ENCODE measurements at places on chromosomes 4 and X.

- DNase-seq, result no peak
Observed at GRCh38 chr4:123599061-123599919, 202.7 kb downstream of the SPRY1 start.

DNA sequence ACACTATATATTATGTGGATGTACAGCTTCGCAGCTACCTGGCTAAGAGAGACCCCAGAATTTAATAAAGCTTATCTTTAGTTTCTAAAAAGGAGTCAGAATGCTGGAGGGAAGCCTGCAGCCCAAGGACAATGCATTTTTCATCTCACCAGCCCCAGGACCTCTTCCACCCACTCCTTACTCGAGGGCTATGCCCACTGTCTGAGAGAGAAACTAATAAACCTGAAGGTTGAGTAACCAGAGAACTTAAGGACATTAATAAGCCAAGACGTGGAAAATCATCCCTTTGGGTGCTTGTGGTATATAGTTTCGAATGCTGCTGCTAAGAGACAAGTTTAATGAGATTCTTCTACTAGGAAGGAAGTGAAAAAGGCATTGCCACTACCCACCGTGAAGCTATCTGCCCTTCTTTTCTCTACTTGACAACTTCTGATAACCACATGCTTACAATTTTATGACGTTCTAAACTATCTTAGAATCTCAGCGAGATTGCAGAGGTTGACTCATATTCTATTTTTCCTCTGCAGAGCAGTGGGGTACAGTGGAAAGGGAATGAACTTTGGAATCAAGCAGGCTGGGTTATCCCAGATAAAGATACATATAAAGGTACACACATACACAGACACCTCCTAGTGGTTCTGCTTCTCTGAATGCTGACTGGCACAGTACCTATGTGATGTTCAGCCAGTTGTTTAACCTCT, 3.3 kb downstream of the RELL1 start:
- peak; percentile 4 for DNase-seq

DNA sequence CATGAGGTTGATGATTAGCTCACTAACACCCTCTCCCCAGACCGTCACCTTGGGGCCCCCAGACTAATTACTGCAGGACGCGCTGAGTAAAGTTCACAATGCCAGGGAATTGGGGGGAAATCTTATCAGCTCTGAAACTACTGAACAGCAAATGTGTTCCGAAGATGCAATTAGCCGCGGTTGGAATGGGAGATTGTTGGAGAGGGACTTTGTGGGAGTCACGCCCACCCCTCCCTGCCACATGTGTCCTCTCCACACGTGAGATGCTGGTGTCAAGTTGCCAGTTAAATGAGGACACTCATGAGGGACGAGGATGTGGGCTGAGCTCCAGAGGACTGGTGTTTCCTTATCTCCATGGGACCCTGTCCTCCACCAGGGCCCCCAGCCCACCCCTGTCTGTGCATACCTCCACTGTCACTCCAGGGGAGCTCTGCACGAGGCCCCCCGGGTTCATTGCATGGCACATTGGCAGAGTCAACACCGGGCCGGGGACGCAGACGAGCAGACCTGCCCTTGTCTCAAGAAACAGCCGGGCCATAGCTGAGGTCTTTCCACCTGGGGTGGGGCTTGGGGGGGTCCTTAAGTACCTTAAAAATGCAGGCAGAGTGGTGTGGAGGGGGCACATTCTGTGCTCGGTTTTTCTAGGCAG, 175.4 kb upstream of the PSAPL1 start:
- no peak for DNase-seq

GRCh38 chr4:113981591-113981990, 2.1 kb upstream of the ARSJ start:
- DNase-seq, result no peak

DNA sequence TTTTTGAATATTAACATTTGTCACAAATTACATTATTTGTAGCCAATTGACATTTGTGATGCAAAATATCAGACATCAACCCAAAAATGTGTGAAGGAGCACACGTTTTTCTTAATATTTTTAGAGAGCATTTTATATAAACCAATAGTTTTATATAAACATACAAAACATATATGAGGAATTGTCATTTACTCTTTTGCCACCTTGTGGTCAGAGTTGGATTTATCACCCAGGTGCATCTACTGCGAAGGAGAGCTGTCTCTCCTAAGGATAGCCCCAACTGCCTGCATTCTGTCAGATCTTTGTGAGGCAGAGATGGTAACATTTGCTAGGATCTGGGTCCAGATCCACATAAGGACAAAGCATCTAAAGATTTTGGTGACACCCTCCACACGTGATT, 2.5 kb upstream of the USP27X start:
- no peak for DNase-seq

DNA sequence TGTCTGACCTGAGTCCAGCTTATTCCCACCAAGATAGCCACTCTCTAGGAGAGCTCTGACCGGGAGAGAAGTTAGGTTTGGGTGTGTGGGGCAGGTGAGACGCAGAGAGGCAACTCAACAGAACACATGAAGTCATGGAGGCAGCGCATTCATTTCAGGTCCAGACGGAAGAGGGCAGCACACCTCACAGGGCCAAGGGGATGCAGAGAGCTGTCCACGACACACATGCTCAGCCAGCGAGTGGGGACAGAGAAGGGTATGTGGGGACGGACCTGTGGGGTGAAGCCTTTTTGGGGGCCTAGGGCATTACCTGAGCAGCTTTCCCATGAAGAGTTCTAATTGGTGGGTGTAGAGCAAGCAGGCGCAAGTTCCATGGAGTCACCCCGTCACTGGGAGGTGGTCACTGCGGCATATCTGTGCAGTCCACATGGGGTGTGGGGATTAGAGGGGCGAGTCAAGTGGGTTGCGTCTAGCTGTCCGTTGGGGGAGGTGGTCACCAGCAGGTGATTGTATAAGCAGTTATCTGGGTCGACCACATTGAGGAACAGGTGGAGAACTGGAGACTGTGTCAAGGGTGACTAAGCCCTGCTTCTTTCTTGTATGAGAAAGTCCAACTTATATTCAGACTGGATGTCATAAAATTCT, 24.3 kb upstream of the UXT start:
- no peak for DNase-seq

DNA sequence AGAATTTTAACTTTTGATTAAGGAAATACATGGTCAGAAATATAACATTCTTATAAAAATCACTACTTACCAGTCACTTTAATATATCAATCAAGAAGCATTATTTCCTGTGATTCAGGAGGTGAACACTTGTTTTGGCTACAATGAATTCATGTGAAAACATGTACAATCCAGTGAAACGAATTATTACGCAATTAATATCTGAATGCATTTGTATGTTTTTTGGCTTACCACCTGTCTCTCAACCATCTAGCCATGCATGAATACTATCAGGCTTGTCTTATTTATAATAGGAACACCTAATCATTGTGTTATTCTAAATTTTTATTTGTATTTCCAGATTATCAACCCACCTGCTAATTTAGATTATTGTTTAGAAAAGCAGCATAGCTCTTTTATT, 44.6 kb upstream of the VCX start:
- DNase-seq, result no peak

GRCh38 chr4:163702736-163703135, 208.2 kb downstream of the TMA16 start:
- no peak for DNase-seq

GRCh38 chr4:143700046-143700415, 444 bp downstream of the FREM3 start:
- no peak for DNase-seq

Measured in central memory CD4-positive, alpha-beta T cell (primary cell).